ENCODE measurements at places on chromosomes 13 and 19.

DNA sequence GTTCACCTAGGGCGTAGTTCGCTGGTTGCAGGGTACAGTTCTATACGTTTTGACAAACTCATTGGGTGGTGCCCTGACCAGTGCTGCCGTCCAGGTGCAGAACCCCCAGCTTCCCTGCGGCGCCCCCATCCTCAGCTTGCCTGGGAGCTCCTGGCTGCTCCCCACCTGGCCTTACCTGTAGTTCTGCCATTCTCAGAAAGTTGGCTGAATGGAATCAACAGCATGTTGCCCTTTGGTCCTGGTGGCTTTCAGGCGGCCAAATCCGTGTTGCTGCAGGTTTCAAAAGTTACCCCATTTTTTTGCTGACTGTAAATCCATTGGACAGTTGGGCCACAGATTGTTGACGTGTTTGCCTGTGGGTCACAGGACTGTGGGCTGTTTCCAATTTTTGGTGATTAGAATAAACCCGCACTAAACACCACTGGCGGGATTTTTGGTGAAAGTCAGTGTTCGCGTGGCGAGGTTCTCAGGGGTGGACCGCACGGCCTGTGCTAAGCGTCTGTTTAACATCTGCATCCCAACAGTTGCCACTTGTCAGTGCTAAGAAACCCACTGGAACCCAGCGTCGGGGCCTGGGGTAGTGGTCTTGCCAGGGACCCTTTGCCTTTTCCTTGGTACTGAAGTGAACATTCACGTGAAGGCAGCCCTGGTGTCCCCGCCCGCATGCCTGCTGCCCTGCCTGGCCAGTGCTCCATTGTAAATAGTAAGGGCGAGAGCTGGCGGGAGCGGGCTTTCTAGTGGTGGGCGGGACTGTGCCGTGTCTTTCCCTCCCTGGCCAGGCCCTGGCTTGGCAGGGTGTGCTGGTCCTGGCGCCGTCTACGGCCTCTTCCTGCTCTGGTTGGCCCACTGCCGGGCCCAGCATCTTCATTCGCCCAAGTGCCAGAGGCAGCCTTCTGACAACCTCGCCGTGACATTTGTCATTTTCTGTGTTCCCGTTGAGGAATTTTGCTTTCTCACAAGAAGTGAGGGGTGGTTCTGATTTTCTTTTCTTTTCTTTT, 3.3 kb downstream of the DOT1L start:
- no peak for DNase-seq

DNA sequence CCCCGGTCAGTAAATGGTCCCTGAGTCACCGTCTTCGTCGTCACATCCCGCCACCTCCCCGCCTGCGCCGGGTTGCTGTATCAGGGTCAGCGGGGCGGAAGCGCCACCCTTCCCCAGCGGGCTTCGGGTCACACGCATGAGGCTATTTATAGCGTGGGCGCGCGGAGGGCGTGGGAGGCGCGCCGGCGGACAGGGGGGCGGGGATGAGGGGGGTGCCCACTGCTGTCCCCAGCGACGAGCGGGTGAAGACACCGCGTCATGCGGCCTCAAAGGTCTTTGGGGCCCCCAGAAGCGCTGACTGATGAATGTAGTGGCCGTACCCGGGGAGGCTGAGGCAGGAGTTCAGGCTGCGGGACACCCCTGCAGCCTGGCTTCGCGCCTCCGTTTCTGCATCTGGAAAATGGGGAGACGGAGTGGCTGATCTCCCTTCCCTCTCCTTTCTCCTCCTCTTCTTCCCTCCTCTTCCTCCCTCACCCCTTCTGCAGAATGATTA, 7.9 kb downstream of the UNC13A start:
- peak; percentile 15 for DNase-seq

DNA sequence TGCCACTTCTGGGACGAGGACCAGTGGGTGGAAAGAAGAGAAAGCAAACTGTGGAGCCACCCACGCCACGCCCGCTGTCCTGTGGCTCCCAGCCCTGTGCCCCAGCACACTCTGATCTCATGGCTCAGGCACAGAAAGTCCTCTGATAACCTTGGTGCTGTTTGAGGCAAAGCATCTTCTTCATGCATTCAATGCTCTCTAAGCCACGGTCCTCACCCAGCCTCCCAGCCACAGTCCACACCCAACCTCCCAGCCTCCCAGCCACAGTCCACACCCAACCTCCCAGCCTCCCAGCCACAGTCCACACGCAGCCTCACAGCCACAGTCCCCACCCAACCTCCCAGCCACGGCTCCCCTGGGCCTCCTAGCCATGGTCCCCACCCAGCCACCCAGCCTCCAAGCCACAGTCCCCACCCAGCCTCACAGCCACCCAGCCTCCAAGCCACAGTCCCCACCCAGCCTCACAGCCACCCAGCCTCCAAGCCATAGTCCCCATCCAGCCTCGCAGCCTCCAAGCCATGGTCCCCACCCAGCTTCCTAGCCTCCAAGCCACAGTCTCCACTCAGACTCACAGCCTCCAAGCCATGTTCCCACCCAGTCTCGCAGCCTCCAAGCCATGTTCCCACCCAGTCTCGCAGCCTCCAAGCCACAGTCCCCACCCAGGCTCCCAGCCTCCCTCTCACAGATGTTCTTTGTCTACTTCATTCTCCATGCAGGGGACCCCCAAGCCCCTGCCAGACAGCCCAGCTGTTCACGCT, 74.9 kb downstream of the SOX1 start:
- no peak for DNase-seq

DNA sequence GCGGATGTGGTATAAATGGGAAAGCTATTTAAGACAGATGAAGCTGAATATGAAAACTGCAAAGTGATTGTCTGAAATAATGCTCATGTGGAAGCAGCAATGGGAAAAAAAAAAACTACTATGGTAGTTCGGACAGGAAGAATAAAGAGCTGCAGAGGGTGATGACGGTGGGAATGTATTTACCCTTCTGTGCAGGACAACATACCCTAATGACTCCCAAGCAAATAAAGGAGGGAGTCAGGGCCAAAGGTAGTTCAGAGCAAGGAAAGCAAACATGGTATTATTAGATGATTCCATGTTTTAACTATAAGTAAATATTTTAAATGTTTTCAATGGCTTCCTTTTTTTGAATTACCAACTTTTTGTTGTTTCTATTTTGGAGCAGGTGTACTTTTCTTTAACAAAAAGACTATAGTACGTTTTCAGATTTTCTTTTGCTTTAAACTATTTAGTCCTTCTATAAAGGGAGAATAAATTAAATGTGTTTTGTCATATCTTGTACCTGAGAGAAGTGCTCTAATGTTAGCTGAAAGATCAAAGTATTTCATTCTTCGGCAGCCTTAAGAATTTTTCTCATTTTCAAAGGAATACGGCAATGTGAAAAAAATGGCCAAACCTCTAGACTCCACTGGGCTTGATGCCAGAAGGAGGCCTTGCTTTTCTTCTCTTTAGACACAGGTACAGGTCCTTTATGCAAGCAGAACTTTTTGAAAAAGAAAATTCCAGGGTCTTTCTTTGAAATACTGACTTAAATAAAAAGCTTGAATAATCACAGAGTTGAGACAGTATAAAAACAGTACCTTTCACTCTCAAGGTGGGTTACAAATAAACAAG, 67.8 kb upstream of the ZDHHC20 start:
- no peak for DNase-seq

DNA sequence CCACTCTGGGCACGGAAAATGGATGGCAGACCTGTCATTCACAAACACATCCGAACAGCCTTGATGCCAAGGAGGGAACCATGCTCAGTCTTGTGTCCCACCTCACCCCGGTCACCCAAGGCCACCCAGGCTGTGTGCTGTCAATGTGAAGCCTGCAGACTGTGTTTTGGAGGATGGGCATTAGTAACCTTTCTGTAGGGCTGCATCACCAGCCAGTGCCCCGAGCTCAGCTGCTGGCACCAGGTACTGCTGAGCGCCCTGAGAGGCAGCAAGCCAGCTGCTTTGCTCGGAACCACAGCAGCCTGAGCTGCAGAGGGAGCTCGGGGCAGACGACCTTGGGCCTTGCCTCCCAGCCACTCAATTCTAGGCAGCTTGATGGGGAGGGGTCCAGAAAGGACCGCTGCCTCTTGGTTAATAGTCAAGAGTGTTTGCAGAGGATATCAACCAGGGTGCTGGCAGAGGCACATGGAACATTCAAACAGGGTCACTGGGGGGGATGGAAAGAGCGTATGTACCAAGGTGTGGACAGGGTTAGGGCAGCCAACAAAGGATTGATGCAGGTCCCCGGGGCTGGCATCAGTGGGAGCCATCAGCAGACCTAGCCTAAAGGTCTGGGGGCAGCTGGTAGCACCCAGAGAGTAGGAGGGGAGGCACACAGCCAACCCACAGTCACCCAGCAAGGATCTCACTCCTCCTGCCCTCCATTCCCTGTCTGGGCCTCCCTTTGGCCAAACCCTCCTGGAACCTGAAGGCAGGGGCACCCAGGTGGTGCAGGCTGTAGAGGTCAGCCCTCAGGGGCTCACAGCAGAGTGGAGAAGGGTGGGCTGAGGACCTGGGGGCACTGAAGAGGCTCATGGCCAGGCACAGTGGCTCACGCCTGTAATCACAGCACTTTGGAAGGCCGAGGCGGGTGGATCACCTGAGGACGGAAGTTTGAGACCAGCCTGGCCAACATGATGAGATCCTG, 8.1 kb downstream of the VSTM2B start:
- DNase-seq, result no peak
